ENCODE measurements at places on chromosomes 12 and 14.

- no peak for DNase-seq
Observed at GRCh38 chr12:52442600-52443061, 8.5 kb upstream of the KRT75 start.

DNA sequence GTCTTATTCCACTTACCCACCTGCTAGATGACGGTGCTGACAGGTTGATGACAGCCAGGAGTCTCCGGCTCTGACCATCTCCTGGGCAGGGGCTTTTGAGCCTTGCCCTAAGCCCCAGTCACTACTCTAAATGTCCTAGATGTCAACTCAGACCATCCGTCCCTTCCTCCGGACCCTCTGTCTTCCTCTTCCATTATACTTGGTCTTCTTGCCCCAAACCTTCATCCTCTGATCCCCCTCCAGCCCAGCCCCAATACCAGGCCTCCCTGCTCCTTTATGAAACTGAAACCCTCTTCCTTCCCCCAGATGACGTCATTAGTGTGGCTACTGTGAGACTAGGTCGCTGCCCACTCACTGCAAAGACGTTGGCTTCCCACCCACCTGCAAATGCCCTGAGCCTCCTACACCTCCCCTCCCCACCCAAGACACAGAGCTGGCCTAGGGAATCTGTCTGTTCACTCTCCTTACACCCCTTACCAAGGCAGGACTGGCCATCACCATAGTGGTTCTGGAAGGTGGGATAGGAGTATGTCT, 10.1 kb downstream of the KRT71 start:
- DNase-seq, result no peak

GRCh38 chr14:51073731-51074130, 21.2 kb downstream of the TRIM9 start:
- DNase-seq, result no peak

- no peak for DNase-seq
Observed at GRCh38 chr12:60803147-60803546, 1207.3 kb downstream of the SLC16A7 start.

DNA sequence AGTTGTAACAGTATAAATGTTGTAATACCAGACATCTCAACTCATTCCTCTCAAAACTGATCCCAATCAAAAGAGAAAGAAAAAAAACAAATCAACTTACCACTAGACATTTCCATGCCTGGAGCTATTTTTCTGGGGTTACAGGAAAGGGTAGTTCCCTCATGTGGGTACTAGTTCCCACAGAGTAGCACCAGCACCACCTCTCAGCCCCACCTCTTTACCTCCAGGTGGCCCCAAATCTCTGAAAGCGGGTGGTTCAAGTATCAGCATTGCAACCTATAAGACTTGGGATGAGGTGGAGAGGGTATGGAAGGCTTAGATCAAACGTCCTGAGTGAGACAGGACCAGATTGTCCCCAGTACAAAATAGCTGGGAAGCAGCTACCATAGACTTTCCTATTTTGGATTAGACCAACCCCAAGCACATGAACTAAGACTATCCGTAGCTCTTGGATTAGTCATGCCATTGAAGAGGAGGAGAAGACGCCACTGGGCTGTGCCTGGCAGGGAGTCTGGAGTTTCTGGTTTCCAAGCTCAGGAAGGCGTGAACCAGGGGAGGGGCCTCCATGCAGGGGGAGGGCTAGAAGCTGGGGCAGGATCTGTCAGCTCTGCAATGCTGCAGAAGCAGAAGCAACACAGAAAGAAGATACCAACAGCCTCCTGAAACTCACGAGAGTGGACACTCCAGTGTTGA, at the start of gene SLC39A2:
SLC39A2 (plus strand) TSS at position 620 of the 693 bp plus-strand sequence. CDS start 154 bp downstream, outside the sequence.
- DNase-seq, result no peak

Data from activated CD4-positive, alpha-beta T cell treated with anti-CD3 and anti-CD28 coated beads, Interleukin-2, Interleukin-4, amounts not matched to agents 100 ng/mL and 50 ng/mL, durations not matched to agents 16 hours and 8 hours (primary cell).